Left renal cortex interstitium (tissue), 4 donors: ENCODE measurements at places on chromosomes 5 and 9.

- no peak for DNase-seq
Observed at GRCh38 chr5:10304932-10305331, 2.8 kb downstream of the CMBL start.

GRCh38 chr9:103183701-103184171, 188.6 kb downstream of the CYLC2 start:
- DNase-seq = no peak

DNA sequence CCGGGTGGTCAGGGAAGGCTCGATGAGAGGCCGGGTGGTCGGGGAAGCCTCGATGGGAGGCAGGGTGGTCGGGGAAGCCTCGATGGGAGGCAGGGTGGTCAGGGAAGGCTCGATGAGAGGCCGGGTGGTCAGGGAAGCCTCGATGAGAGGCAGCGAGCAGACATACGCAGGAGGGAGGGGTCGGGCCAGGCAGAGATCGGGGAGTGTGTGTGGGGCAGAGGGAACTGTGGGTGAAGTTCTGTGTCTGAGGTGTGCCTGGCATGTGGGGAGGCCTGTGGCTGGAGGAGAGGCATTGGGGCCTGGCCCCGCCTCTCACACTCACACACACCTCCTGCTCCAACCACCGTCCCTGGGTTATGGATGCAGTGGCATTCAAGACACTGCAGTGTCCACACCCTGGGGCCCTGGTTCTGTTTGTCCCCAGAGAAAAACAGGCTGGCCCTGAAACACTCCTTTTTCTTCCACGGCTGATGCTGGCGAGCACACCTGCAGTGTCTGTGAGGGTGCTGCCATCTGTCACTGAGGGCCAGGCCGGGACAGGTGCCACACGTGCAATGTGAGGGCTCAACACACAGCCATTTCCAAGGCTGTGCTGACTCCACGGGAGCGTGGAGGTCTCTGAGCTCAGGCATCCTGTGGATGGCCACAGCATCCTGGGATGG, 6.5 kb upstream of the PLEKHG4B start:
- DNase-seq = no peak

DNA sequence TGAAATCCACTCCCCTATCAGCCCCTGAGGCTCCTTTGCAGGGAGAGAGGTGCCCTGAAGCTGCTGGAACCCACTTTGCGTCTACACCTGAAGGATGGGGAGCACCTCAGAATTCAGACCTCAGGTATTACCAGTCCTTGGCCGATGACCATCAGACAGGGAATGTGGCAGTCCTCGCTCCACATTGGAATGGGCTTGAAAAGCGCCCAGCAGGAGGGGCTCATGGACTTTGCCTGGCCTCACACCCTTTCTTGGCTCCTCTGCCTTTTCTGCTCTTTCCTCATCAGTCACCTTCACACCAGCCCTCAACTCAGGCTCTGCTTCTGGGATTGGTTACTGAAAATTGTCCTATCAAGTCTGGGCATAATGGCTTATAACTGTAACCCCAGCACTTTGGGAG, 83.9 kb downstream of the BARX1 start:
- no peak for DNase-seq

DNA sequence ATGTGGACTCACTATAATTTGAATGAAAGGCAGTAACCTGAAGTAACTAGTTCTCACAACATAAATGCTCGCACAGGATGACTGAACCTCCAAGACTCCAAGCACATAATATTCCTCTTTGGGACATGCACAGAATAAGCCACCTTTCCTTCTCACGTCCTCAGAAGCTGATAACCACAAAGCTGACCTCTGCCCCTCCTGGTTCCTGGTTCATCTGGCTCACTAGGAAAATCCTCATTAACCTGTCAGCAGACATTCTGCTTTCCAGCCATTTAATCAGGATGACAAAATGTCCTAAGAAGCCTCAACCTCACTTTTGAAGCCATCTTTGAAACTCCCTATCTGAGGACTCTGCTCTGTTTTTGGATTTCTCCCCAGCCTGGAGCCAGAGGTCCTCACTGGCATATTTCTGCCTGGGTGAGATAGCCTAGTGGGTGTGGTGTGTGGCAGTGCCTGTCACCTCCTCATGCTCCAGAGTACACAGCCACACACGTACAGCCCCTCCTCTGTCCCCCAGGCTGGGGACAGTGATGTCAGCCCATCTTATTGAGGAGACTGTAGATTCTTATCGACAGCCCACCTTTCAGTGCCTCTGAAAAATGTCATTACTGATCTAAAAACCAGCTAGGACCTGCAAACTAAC, 10.3 kb downstream of the ANKH start:
- DNase-seq = no peak
